GM03348 (cell line): ENCODE measurements at places on chromosomes 12 and 14.
A peak's percentile ranks its signal among the peaks of the same experiment; 100 is the strongest.

GRCh38 chr14:95043314-95043713, 114.0 kb downstream of the DICER1 start:
- DNase-seq = no peak

DNA sequence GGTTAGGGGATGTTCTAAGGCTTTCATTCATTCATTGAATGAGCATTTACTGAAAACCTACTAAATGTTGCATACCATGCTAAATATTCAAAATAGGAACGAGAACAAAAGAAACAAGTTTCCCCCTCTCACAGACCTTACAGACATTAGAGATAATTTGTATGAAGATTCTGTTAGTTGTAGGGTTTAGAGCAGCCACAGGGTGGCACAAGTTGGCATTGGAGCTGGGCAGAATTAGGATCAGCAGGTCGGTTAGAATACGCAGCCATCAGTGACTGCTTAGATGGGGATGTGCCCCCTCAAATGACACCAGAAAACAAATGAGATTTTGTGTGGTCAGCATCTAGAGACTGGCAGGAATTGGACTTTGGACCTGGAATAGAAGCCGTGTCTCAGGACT, 166.3 kb upstream of the DAAM1 start:
- no peak for DNase-seq

DNA sequence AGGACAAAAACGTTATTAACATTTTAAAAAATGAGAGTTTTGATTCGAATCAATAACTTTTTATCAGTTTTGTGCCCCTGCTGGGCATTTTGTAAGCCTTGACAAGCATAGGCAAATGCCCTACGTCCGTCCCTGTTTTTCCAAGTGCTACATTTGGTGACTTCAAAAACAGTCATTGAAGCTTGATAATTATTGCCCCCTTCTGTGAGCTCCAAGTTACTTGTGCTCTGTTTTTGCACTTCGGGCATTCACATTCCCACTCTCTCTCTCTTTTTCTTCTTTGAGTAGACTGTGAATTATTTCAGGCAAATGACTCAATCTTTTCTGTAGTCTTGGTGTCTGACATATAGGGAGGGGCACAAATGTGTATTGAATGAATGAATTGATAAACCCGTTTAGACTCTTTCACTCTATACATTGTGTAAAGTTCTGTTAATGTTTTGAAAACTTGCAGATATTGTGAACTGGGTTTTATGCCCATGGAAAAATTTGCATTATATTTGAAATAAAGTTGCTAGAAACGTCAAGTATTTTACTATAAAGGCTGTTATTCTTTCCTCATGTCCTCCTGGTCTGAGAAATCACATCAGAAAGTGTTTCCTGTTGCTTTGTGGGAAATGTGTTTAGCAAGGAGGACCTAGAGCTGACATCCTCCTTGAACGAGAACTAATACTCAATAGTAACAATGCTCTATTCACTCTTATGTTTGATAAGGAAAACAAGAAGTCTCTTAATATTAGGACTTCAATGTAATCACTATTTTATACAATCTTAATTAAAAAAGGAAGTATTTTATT, 1.4 kb downstream of the APAF1 start:
- DNase-seq = peak; percentile 7

GRCh38 chr12:109346920-109347319, 780 bp upstream of the MYO1H start:
- no peak for DNase-seq

- DNase-seq = peak; percentile 61
Measured at GRCh38 chr12:132723764-132724140, 13.1 kb downstream of the PGAM5 start.

- DNase-seq = no peak
Measured at GRCh38 chr12:29533815-29534489, 36.5 kb upstream of the OVCH1 start.

DNA sequence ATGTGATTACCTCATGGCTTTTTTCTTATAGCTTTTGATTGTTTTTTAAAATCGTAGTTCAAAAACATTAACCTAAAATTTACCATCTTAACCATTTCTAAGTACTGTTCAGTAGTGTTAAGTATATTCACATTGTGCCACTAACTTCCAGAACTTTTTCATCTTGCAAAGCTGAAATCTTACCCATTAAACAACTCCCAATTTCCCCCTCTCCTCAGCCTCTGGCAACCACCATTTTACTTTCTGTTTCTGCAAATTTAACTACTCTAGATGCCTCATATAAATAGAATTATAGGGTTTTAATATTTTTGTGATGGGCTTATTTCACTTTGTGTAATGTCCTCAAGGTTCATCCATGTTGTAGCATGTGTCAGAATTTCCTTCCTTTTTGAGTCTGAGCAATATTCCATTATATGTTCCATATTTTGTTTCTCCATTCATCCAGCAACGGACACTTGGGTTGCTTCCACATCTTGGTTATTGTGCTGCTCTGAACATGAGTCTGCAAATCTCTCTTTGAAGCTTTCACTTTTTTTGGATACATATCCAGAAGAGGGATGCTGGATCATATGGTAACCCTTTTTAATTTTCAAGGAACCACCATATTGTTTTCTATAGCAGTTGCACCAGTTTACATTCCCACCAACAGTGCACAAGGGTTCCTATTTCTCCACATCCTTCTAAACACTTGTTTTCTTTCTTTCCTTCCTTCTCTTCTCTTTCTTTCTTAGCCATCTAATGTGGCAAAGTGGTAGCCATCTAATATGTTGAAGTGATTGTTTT, 5.0 kb downstream of the HIF1A start:
- DNase-seq = no peak

GRCh38 chr14:24246765-24247212, 4.4 kb upstream of the TINF2 start:
- no peak for DNase-seq

DNA sequence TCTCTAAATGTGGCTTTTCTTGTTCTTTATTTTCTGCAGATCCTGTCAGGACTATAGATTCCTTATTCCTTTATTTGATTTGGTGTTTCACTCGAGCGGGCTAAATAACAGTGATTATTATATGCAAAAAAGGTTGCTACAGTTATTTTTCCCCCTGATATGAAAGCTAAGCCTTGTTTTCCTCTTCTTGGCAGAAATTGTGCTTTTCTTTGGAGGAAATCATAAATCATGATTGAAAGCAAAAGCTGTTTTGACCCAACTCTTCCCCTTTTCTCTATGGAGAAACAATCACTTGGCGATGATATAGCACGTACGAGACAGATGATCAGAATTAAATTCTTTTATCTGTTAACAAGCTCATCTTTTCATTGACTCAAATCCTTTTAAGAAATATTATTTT, 31.4 kb downstream of the PPFIBP1 start:
- DNase-seq = no peak

DNA sequence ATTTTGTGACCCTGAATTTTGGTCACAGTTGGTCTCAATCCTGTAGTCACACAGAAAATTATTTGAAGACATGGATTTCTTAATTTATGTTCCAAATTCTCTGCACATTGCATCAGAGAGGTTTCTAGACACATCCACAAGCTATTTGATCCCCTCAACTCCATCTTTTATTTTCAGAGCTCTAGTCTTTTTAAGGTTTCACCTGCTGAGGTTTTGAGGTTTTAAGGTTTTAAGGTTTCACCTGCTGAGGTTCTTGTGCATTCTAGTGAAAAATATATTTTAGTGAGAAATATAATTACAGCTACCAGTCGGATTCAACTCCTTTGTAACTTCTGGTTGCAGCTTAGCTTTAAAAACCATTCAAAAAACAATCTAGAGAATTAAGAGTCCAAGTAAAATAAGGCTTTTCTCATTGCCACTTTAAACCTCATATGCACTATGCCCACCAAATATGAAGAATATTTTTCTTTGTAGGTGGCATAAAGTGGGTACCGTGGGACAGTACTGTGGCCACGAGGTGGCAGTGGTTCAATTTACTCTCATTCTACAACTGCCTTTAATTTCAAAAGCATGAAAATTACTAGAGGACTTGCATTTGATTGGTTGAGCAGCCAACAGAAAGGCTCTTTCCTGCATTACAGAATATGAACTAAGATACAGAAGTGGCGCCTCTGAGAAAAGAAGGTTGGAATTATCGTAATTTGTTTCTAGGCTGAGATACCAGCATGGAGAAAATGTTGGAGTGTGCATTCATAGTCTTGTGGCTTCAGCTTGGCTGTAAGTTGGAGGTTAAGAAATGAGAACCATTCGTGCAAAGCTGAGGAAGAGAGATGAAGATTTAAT, 366.5 kb upstream of the OR4E1 start:
- DNase-seq = peak; percentile 6
